ENCODE measurements at places on chromosomes 5 and 9. TPM values are rescaled to one million over a fixed set of nuclear protein-coding genes. Genes with fewer than 3 reads are reported as not detected.

Gene IFNA21
- total RNA-seq = not detected

Gene TMC1
- total RNA-seq = not detected

Gene MYOT
- total RNA-seq = not detected

Gene GCNT1
- 9.0 TPM for total RNA-seq

Gene IRF1
- total RNA-seq = 15.6 TPM

Gene GNE
- 17.6 TPM for total RNA-seq

Gene GARIN3
- not detected for total RNA-seq

Gene CREBRF
- total RNA-seq = 6.9 TPM

Gene FREM1
- total RNA-seq = 1.8 TPM

Gene LEAP2
- total RNA-seq = not detected

Measured in pericardium fibroblast (primary cell).